Sigmoid colon (tissue), 7 donors: ENCODE measurements at places on chromosomes 2 and 18. TPM values are rescaled to one million over a fixed set of nuclear protein-coding genes. Genes with fewer than 3 reads are reported as not detected.

DNA sequence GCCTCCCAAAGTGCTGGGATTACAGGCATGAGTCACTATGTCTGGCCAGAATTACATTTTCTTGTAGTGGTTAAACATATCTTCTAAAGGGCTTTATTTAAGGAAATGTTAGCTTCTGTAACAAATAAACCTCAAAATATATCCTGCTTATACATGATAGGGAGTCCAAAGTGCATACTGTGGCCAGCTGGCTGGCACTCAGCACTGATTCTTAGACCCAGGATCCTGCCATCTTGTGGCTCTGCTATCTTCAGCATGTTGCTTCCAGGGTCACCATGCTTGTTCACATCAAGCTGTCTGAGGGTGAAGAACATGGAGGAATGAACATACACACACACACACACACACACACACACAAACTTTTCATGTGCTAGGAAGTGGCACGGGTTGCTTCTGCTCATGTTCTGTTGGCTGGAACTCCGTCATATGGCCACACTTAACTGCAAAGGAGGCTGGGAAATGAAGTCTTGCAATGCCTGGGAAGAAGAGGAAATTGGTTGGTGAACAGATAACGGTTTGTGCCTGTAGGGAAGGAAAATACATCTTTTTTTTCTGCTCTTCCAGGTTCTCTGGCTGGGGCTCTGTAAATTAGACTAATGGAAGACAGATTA lies 40.0 kb downstream of the NPPC start:
- DNase-seq, result no peak

- DNase-seq, result peak; percentile 97
Observed at GRCh38 chr2:238320246-238320647, at the start of gene TRAF3IP1. TSS of gene TRAF3IP1 (plus strand) at chr2:238320518. CDS start at chr2:238320663, 145 bp downstream.

DNA sequence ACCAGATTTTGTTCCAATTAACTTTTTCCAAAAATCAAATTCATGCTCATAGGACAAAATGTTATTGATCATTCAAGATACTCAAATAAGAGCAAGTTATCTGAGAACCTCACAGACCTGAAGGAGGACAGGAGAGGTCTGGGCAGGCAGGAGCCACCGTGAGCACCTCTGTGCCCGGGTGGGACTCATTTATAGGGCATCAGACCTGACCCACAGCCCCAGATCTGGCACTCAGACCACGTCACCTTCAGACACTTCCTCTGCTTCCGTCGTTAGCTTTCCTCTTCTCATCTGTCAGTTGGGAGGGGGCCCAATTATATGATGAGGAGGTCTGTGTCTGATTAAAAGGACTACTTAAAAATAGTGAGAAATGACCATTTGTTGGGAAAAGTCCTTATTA lies 169.4 kb downstream of the EIPR1 start:
- no peak for DNase-seq

GRCh38 chr18:7207366-7207915 lies 23.4 kb upstream of the LRRC30 start:
- no peak for DNase-seq

- DNase-seq, result no peak
Observed at GRCh38 chr18:74906184-74906583, 302.8 kb downstream of the PTGR3 start.

- no peak for DNase-seq
Observed at GRCh38 chr2:65198737-65199136, 28.9 kb upstream of the ACTR2 start.

The GAD1 gene
- total RNA-seq, result not detected

The CRYBA2 gene
- total RNA-seq, result not detected

The BCL2 gene
- total RNA-seq, result 14.3 TPM

The CYP27A1 gene
- 24.3 TPM for total RNA-seq

The GALR1 gene
- 0.28 TPM for total RNA-seq

The SLC39A10 gene
- total RNA-seq, result 6.1 TPM
